ENCODE measurements at places on chromosomes 1 and 21. TPM values are rescaled to one million over a fixed set of nuclear protein-coding genes. Genes with fewer than 3 reads are reported as not detected.

The RBM11 gene
- 2.0 TPM for total RNA-seq

The LYST gene
- 3.3 TPM for total RNA-seq

The RHOU gene
- total RNA-seq, result 3.5 TPM

The OPTC gene
- total RNA-seq, result not detected

The HSF2BP gene
- 1.3 TPM for total RNA-seq

The ADGRB2 gene
- 11.7 TPM for total RNA-seq

The MYCL gene
- total RNA-seq, result 0.63 TPM

The IGSF3 gene
- total RNA-seq, result 30.8 TPM

The ACOT11 gene
- 2.7 TPM for total RNA-seq

The LAMC1 gene
- 216 TPM for total RNA-seq

The HLCS gene
- 20.7 TPM for total RNA-seq
